ENCODE measurements at places on chromosomes 11 and 22. TPM values are rescaled to one million over a fixed set of nuclear protein-coding genes. Genes with fewer than 3 reads are reported as not detected.

- DNase-seq, result no peak
These were observed 620 bp downstream of the OR4C16 start for GRCh38 chr11:55572548-55572947.

- no peak for DNase-seq
These were observed 19.9 kb downstream of the MRTFA start for GRCh38 chr22:40616578-40616977.

Gene SPTBN2
- 0.38 TPM for polyA plus RNA-seq

- no peak for DNase-seq
These were observed 33.0 kb downstream of the SERGEF start for GRCh38 chr11:17979770-17980371.

DNA sequence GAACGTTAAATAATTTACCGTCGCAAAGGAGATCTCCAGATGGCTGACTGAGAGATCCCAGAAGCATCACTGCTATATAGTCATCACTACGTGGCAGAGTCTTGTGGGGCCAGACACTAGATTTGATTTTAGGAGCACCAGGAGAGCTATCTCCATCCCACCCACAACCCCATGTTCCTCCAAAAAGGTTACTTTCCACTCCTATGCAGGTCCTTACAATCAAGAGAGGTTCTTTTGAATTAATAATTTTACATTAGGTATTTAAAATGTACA lies 19.4 kb downstream of the GUCY1A2 start:
- no peak for DNase-seq
